ENCODE measurements at places on chromosomes 16 and 17.
A peak's percentile ranks its signal among the peaks of the same experiment; 100 is the strongest.

DNA sequence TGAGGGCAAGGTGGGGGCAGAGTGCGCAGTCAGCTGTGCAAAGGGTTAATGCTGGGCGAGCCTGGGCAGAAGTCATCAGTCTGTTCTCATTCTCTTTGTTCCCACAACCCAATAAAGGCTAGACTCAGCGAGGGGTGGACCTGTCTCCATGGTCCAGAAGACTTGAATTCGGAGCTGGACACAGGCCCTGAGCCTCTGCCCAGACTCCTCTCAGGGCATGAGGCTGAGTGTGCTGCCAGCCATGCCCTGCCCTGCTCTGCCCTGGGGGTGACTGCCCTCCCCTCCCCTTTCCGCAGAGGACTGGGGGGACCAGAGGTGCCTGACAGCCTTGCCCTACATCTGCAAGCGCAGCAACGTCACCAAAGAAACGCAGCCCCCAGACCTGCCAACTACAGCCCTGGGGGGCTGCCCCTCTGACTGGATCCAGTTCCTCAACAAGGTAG lies 54.5 kb downstream of the MRC2 start:
- DNase-seq = no peak

DNA sequence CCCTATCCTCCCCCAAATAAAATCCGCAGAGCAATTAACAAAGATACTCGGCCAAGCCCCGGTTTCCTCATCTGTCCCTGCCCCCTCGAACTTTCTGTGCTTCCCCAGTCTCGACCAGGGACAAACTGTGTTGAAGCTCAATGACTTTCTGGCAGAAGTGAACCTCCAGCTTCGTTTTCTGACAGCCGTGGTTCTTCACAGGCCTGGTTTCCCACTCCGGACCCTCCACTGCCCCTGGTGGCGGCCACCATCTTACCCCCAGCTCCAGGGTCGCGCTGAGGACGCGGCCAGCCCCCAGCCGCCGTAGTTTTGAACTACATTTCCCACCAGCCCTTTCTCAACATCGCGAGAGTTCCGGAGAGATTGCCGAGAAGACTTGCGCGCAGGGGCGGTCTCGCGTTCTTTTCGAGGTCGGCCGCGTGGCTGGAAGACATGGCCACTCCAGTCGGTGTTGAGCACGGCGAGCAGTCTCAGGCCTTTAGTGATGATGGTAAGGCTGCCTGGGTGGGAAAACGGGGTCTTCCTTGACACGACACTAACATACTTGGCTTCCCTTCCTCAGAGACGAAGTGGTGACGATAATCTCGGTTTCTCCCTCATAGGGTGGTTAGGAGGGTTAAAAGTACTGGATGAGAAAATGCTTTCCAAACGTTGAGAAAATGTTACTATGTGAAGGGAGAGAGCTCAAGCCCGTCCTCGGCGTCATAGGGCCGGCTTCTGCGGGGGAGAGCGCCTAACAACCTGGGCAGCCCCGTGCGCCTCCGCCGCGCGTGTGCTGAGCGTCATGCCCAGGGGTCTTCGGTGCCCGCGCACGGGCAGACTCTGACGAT lies 17.7 kb downstream of the PRCD start:
- DNase-seq = peak; percentile 93

GRCh38 chr16:85586380-85587104 lies 26.6 kb upstream of the GSE1 start:
- DNase-seq = no peak

- DNase-seq = no peak
Observed at GRCh38 chr16:85631802-85632393, 18.8 kb downstream of the GSE1 start.

GRCh38 chr16:8673611-8674412 lies 605 bp upstream of the ABAT start:
- DNase-seq = no peak

DNA sequence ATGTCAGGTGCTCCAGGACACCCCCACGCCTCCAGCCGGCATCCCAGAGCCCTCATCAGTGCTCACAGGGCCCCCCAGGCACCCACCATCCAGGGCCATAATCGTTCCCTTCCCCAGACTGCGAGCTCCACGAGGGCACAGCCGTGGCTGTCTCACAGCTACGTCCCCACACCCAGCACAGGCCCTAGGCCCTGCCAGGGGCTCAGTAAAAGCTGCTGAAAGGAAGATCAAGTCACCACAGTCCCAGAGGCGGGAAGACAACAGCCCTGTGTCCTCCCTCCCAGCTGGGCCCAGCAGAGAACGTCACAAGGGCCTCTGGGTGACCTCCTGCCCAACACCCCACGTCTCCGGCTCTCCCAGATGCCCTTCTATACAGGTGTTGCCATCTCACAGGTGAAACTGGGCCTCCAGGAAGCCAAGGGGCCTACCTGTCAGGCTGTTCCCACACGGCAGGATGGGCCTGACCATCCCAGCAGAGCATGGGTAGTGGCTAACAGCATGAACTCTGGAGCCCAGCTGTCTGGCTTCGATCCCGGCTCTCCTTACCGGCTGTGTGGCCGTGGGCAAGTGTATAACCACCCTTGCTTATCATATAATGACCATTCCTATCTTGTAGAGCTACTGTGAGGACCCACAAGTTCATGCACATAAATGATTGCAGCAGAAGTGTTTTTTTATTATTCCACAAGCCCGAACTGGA lies 17.9 kb downstream of the ARL2BP start:
- DNase-seq = no peak

Measured in activated naive CD4-positive, alpha-beta T cell treated with anti-CD3 and anti-CD28 coated beads, Interleukin-2, amount 50 U/mL, for 16 hours (primary cell).